ENCODE measurements at places on chromosomes 7 and 10.

- no peak for DNase-seq
Measured at GRCh38 chr7:33813331-33813730, 92.0 kb upstream of the BMPER start.

GRCh38 chr10:110033701-110034235, 26.0 kb downstream of the ADD3 start:
- DNase-seq, result no peak

DNA sequence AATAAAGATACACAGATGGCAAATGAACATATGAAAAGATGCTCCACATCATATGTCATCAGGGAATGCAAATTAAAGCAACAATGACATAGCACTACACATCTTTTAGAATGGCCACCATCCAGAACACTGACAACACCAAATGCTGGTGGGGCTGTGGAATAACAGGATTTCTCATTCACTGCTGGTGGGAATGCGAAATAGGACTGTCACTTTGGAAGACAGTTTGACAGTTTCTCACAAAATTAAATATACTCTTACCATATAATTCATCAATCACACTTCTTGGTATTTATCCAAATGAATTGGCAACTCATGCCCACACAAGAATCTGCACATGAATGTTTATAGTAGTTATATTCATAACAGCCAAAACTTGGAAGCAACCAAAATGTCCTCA, 68.2 kb downstream of the NPSR1 start:
- DNase-seq, result no peak

DNA sequence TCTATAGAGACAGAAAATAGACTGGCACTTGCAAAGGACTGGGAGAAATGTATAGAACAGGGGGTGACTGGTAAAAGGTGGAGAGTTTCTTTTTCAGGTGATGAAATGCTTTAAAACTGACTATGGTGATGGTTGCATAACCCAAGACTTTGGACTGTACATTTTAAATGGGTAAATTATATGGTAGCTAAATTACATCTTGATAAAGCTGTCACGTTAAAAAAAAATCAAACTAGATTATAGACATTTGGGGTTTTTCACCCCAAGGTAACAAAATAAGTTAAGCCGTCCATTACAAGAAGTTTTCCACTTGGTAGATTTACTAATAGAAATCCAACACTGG, 24.0 kb downstream of the TMEM209 start:
- no peak for DNase-seq

- no peak for DNase-seq
Measured at GRCh38 chr10:119113751-119114732, 10.1 kb downstream of the DENND10 start.

DNA sequence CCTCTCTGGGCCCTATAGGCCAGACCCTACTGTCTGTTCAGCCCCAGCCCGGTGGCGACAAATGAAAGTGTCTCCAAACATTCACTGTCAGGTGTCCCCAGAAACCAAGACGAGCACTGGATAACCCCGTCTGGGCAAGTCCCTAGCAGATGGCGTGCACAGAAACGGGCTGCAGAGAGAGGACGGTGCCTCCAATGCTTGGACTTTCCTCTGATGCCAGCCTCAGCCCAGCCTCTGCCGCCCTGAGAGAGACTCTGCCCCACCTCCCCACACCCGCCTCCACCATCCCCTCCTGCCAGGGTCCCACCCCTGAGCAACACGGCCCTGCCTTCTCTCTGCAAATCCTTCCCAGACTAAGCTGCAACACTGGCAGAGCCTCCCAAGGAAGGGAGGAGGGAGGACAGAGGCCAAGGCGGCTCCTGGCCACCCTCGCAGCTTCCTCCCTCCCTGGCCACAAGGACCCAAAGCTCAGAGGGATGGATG, 7.4 kb upstream of the LFNG start:
- no peak for DNase-seq

DNA sequence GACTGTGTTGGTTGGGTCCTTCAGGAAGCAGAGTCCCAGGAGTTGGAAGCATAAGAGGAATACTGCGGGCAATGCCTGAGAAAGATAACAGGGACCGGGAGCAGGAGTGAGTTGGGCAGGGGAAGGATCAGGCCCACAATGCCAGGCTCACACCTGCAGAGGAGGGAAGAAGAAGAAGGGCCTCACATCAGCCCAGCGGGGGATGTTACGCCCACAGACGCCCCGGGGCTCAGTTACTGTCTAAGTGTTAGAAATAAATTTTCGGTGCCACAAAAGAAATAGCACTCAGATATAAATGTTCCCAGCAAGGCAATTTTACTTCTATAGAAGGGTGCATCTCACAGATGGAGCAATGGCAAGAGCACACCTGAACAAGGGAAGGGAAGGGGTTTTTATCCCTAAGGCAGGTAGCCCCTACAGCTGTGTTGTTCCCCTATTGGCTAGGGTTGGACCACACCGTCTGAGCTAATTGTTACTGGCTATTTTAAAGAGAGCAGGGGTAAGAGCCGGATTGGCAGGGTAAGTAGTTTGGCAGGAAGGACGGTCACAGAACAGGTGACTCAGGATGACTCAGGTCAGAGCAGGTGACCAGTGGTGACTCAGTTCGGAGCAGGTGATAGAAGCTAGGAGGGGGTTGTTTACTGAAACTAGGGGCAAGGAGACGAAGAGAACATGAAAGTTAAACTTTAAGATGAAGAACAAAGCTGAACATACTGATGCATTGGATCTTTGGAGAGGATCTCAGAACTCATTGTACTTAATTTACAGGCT, at the start of gene NOS3:
Gene NOS3 (plus strand): TSS at position 602 of the 771 bp plus-strand sequence. CDS start 2,787 bp downstream, outside the sequence.
- no peak for DNase-seq

GRCh38 chr7:106346167-106346677, 61.4 kb upstream of the NAMPT start:
- no peak for DNase-seq

- no peak for DNase-seq
Measured at GRCh38 chr10:45442662-45443061, 68.6 kb downstream of the ALOX5 start.

DNA sequence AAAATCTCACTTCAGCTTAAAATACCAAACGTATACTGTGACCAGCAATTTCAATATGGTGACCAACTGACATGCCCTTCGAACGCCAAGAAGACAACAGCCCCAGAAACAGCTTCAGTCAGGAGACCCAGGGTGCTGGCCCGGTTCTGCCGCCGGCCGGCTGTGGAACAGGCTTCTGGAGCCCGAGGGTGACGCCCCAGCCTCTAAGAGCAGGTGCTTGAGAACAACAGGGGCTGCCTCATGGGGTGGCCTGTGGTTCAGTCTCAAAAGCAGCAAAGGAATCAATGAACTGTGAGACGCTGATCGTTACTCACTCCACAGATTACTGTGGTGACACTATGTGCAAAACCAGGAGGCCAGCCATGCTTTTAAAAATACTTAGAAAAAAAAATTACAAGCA, 17.3 kb downstream of the GPER1 start:
- no peak for DNase-seq

DNA sequence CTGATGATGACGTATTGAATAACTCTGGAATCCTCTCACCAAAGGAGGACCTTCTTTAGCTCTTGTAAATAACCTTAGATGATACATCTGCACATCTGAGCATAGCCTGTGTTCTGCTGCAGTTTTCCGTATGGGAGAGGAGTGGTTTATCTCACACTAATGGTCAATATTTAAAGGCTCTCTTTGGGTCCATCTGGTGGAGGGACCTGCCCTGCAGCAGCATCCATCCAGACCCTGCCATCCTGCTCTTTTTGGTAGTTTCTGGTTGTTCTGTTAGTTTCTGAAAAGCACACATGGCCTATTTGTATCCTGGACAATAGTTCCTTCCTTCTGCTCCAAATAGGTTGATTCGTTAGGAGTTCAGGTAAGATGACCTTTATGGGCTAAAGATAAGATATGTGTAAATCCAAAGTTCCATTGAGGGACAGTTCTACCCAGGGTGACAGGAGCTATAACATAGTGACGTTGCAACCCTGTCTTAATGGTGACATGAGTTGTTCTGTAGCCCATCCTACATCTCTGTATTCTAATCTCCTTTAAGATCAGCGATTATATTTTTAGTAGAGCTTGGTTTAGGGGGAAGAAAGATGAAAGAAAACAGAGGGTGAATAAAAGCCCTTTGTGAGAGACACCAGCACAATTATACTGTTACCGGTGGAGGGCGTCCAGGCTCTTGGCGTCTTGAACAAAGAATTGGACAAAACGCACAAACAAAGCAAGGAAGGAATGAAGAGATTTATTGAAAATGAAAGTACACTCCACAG, 60.0 kb upstream of the KLF14 start:
- DNase-seq, result no peak

GRCh38 chr10:103333934-103334520, 16.9 kb downstream of the PCGF6 start:
- no peak for DNase-seq

Data from cortex of kidney (tissue), 1 donor.